ENCODE measurements at places on chromosomes 11 and 22.

- DNase-seq: no peak
These were observed 668.0 kb downstream of the BRD1 start for GRCh38 chr22:49159711-49160110.

GRCh38 chr11:69370984-69371709, 77.2 kb downstream of the MYEOV start:
- DNase-seq: no peak

DNA sequence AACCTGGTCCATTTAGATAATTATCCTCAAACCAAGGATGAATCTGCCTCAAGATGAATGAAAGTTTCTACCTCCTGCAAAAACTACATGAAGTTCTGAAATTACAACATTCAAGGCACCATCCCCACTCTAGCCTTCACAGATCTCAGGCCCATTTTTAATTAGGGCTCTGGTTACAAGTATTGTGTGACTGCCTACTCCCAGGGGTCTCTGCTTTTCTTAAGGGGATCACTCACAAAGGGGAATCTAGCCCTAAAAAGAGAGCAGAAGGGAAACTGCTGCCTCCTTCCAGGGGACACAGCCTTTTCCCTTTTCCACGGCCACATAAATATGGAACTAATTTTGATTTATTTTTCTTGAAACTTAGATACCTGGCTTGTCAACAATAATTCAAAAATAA, 17.4 kb upstream of the TMEM135 start:
- DNase-seq: no peak

DNA sequence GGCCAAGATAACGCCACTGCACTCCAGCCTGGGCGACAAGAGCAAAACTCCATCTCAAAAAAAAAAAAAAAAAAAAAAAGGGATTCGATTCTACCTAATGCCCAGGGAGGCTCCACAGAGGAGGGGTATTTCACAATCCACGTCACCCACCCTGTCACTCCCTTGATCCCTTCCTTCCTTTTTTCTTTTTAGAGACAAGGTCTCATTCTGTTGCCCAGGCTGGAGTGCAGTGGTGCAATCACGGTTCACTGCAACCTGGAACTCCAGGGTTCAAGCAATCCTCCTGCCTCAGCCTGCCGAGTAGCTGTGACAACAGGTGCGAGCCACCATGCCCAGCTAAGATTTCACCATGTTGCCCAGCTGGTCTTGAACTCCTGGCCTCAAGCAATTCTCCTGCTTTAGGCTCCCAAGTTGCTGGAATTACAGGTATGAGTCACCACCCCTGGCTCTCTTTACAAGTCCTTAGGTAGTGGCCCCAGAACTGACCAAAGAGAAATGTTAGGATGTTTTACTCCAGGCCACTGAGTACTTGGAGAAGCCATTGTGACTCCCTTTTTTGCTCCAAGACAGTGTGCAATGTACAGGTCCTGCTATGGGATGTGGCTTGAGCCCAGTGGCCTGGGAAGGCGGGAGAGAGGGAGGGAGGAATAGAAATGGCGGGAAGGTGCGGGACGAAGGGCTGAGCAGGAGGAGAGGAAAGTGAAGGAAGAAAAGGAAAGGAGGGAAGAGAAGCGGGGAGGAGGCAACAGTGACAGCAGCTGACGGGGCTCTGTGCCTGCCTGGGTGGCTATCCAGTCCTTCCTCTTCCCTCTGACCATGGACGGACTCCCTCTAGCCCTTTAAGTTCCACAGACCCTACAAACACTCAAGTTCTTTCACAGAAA, 11.8 kb upstream of the FXYD2 start:
- no peak for DNase-seq

DNA sequence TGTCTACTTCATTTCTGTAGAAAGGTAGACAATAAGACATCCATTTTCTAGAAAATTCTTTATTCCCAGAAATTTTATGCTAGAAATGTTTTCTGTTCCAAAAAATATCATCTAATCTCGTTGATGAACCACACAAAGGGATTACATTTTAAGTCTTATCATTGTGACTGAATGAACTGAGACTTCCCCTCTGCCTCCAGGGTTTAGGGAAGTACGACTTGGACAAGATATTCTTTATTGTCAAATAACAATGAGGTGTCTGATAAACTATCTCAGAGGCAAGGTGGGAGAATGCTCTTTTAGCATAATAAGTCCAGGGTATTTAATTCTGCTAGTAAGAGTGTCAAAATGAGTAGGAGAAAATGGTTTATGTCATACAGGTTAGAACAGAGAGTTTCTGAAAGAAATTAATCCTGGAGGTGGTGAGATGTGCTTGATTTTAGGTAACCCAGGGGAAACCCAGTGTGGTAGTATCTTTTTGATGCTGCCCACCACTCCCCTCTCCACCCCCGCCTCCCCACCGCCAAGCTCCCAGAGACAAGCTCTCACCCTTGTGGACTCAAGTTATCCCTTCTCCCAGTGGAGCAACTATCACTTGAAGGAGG, 100.6 kb downstream of the CD44 start:
- no peak for DNase-seq

DNA sequence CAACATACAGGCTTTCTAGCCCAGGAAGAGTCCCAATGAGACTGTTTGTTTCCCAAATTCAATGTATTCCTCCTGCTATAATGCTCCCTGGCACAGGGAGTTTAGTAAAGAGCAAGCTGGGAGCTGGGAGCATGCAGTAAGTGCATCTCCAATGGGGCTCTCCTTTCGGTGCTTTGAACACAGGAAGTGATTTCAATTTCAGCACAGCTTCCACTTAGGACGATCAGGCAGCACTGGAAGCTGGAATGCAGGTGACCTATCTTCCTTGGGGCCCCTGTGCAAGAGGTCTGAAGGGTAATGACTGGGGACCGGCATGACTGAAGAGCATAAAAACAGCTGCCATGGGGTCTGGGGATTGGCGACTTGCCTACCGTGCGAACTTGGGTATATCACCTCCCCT, 76.0 kb downstream of the LARGE1 start:
- DNase-seq: no peak

GRCh38 chr22:47168900-47169800, 406.7 kb downstream of the TBC1D22A start:
- DNase-seq: no peak

GRCh38 chr11:61340979-61341378, 8.0 kb downstream of the TKFC start:
- no peak for DNase-seq

GRCh38 chr11:76617553-76618265, 52.8 kb downstream of the LRRC32 start:
- no peak for DNase-seq

GRCh38 chr11:132237781-132238180, 867.4 kb downstream of the NTM start:
- DNase-seq: no peak

GRCh38 chr11:27317751-27318150, 45.3 kb downstream of the CCDC34 start:
- no peak for DNase-seq

DNA sequence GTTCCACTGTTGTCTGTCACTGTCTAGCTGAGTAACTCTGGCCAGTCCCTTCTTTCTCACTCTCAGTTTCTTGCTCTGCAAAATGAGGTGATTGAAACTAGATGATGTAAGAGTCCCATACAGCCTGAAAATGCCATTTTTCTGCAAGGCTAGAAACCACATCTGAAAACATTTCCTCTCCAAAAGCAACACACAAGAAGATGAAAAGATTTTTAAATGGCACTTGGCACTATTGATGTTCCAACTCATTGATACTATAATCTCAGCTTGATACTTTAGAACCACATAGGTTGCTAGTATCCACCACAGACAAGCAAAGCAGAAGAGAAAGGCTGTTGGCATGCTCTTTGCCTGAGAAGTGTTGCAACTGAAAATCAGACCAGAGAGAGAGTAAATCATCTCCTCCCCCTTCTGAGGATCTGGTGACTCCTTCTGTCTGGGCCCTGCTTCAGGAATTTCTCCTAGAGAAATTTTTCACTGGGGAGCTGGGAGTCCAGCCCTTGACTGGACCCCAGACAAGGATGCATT, 1217.9 kb downstream of the LRRC4C start:
- no peak for DNase-seq

DNA sequence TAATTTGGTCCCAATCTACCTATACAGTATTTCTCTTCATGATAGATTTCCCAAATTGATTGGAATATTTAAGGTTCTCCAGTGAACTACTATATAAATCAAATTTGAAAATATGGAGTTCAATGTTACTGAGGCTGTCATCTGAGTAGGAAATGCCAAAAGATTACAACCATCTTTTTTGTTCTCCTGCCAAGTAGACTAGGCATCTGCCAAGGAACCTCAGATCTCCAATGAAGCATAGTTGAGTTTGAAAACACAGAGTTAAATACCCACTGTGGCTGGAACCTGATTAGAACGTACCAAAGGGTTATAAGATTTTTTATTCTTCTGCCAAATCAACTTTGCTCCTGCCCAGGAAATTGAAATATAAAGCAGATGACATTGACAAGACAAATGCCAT, 330.9 kb downstream of the CNTN5 start:
- DNase-seq: no peak

GRCh38 chr22:44363013-44363979, 50.5 kb upstream of the SHISAL1 start:
- DNase-seq: no peak

DNA sequence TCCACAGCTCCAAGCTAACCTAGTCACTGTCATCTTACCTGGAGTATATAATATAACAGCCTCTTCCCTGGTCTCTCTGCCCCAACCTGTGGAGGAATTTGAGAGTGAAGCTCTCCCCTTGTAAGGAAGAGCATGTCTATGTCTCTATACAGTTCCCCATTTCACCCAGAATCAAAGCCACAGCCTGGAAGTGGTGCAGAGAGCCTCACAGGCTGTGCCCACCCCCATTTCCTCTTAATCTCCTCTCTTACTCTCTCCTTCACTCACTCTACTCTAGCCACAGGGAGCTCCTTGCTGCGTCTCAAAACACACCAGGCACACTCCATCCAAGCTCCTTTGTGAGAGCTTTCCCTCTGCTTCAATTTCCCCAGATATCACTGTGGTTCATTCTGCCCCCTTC, 302.5 kb upstream of the ISX start:
- DNase-seq: no peak

- no peak for DNase-seq
These were observed 167.1 kb upstream of the NARS2 start for GRCh38 chr11:78741741-78742140.

GRCh38 chr11:213111-213510, 5.6 kb downstream of the RIC8A start:
- no peak for DNase-seq

DNA sequence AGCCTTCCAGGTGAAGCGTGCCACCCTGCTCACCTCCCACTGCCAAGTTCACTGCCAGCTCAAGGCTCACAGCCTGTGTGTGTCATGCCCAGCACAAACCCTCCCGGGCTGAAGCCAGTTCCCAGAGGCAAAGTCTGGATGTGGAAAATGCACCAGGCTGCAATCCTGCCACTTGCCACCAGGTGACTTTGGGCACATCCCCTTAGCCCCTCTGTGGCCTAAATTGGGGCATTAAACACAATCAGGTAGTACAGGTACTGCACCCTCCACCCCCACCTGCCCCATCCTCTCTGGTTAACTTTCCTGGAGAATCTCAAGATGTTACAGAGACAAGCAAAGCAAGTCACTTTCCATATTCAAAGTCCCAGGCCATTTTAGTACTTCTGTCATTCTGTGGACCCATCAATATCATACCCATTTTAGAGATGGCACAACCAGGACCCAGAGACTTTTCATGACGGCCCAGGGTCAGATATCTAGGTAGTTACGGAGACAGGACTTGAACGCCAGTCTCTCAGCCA, 1.8 kb upstream of the RASD2 start:
- DNase-seq: no peak

DNA sequence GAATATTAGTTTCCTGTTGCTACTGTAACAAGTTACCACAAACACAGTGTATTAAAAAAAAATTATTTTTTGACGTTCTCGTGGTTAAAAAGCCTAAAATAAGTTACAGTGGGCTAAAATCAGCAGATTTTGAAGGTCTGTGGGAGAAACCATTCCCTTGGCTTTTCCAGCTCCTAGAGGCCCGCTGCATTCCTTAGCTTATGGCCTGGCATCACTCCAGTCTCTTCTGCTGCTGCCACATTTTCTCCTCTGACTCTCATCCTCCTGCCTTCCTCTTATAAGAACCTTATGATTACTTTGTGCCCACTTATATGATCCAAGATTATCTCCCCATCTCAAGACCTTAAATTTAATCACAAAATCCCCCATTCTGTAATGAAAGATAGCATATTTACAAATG, 392.7 kb downstream of the GUCY1A2 start:
- no peak for DNase-seq

GRCh38 chr11:32334822-32335221, 100.5 kb downstream of the WT1 start:
- DNase-seq: no peak

Measured in cortex of kidney (tissue), 1 donor.